NCI-H1436 treated with DMSO at 0.1 percent for 48 hours (cell line): ENCODE measurements at places on chromosomes 12 and 14.
A peak's percentile ranks its signal among the peaks of the same experiment; 100 is the strongest.

GRCh38 chr12:98606359-98606988 is 13.0 kb downstream of the SLC25A3 start:
- no peak for DNase-seq

DNA sequence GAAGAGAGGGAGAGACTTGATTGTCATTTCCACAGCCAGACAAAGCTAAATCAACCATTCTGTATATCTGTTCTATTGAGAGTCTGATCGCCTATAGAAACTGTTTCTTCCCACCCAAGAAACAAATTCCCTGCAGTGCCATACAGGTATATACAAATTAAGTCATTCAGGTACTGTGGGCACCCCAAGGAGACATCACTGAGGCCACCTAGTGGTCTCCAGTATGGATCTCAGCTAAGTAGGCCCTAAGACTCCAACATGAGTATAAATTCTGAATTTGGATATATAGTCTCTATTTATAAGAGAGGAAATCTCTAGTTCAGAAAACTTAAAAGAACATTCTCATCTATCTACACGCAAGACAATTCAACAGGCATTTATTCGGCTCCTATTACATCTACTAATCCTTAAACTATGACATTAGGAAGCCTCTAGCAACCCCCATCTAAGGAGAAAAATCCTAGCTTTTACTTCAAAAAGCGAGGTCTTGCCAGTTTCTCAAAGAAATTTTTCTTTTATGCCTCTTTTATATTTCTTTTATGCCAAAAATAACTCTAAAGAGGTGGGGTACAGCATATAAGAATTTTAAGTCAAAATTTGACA is 62.6 kb downstream of the DCAF5 start:
- no peak for DNase-seq

DNA sequence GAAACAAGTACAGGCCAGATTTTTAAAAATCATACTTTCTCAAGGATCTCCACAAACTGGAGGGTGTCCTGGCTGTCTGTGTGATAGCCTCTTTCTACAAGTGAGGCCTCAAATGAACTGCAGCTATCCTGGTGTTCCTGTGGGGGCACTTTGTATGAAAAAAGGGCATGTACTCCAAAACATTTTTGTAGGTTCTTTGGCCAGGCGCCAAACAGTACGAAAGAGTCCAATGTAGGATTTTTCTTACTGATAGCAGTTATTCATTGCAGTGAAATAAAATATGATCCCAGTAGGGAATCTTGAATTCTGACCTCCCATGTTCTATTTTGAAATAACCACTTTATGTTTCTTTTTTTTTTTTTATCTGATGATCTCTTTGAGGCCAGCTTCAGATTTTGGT is 381.7 kb downstream of the PAWR start:
- no peak for DNase-seq

GRCh38 chr12:131418121-131418520 is 292.8 kb upstream of the SFSWAP start:
- DNase-seq, result no peak

GRCh38 chr12:52191841-52192791 is at the start of gene KRT80:
KRT80 (minus strand) TSS chr12:52192014; CDS start chr12:52191902, 112 bp downstream.
- peak; percentile 52 for DNase-seq

- DNase-seq, result no peak
These were observed 499.8 kb downstream of the C12orf50 start for GRCh38 chr12:87529413-87529812.

- no peak for DNase-seq
These were observed 79.3 kb upstream of the C12orf71 start for GRCh38 chr12:27161458-27162228.
